ENCODE measurements at places on chromosomes 1 and 21. TPM values are rescaled to one million over a fixed set of nuclear protein-coding genes. Genes with fewer than 3 reads are reported as not detected.

DNA sequence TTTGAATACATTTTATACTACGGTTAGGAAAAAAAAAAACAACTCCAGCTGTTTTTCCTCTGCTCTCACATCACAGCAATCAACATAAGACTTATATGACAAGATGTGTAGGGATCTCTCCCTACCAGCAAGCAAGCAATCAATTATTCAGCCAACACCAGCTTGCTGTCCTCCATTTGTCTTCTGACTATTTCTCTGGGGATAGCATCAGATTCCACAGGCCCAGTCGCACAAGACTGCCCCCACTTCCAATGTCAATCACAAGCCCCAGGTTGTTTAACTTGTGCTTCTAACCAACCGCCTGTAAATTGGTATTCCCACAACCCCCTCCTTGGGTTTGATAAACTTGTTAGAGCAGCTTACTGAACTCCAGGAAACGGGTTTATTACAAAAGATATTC, 873.1 kb upstream of the TMPRSS15 start:
- H3K4me3 ChIP-seq: no peak overlapping the region
- no peaks in the 10 kb centered on the region for H3K4me1 ChIP-seq
- no peaks in the 10 kb centered on the region for H3K36me3 ChIP-seq
- no peak overlapping the region for H3K27ac ChIP-seq
- no peak for DNase-seq

DNA sequence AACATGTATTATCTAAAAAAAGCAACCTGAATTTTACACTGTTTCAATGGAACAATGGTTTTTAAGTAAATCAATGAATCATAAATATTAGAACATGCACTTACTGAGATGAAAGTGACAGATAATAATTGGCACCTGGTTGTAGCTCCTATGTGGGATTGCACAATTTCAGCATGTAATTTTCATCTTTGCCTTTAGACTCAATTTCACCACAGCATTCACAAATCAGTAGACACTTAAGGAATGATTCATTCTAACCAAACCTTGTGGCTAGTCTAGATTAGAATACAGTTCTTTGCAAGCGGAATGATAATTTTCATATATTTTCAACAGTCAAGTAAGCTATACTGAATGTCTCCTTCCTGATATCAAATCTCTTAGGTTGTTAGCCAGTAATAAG, 853.4 kb downstream of the KCNT2 start:
- H3K27ac ChIP-seq: no peak overlapping the region
- no peak overlapping the region for H3K4me3 ChIP-seq
- no peak for DNase-seq
- H3K27me3 ChIP-seq: no peaks in the 10 kb centered on the region
- H3K36me3 ChIP-seq: no peaks in the 10 kb centered on the region
- no peaks in the 10 kb centered on the region for H3K4me1 ChIP-seq

DNA sequence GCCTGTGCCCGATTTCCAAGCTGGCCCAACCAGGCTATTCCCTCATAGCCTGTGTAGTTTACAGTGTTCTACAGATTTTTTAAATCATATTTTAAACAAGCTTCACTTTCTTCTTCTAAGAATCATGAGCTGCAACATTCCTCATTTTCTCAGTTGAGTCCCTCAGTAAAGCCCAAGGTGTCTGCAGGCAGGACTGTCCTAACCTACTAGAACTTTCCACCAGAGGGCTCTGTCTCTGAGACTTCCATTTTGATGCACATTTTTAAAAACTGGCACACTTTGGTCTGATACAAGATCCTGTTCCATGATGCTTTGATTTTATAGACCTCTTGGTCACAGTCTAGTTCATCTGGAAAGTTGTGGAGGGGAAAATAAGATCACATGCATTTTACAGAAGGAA, 21.6 kb upstream of the SLAMF6 start:
- DNase-seq: no peak
- H3K4me1 ChIP-seq: no peaks in the 10 kb centered on the region
- no peak overlapping the region for H3K4me3 ChIP-seq
- H3K27me3 ChIP-seq: no peaks in the 10 kb centered on the region
- H3K27ac ChIP-seq: no peak overlapping the region
- no peaks in the 10 kb centered on the region for H3K36me3 ChIP-seq

DNA sequence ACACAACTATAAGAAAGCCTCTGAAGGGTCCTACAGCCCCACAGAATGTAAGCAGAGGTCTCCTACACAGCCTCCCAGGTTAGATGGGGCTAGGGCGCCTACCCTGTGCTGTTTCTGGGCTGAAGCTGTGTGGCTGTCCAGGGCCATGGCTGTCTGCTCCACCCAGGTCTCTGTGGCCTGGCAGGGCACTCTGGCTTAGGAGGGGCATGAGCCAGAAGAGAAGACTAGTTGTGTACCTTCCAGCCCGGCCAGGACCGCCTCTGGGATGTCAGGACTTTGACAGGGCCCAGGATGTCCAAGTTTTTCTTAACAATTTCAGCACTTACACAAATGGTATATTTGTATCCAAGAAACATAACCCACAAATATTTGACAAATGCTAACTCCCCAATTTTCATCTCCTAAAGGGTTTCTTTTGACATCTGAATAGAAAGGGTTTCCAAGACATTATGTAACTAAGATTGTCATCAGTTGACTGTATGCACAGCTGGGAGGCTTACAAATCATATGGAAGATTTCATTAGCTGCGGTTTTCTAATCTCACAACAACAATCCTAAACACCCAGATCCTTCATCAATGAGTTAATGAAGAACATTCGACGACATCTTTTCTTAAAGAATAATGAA, 80.5 kb downstream of the HSF2BP start:
- H3K4me3 ChIP-seq: no peak overlapping the region
- no peak overlapping the region for H3K27ac ChIP-seq
- H3K36me3 ChIP-seq: no peaks in the 10 kb centered on the region
- no peaks in the 10 kb centered on the region for H3K4me1 ChIP-seq

DNA sequence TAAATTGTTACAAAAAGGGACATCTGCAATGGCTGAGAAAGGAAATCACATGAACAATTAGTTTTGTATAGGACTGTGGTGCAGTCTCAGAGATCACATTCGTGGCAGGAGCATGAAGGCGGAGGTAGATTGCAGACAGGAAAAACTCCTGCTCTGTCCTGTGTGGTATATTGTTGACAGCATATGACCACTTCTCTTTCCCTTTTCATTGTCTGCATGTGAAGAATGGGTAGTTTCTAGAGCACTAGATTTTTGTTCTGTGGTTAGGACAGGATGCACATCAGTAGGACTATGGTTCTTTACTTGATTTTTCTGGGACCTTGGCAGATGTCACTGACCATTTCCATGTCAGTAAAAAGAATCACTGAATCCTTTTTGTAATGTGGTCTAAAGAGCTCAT, 625.9 kb upstream of the PKN2 start:
- no peak overlapping the region for H3K27ac ChIP-seq
- no peak overlapping the region for H3K4me3 ChIP-seq
- peaks cover 32% of the 10 kb centered on the region for H3K4me1 ChIP-seq
- no peak for DNase-seq
- no peaks in the 10 kb centered on the region for H3K36me3 ChIP-seq

GRCh38 chr1:21794656-21795055, 11.7 kb upstream of the USP48 start:
- H3K4me1 ChIP-seq: no peaks in the 10 kb centered on the region
- no peak for DNase-seq
- no peaks in the 10 kb centered on the region for H3K36me3 ChIP-seq
- H3K4me3 ChIP-seq: no peak overlapping the region

- no peak for DNase-seq
- H3K27me3 ChIP-seq: no peaks in the 10 kb centered on the region
- no peak overlapping the region for H3K27ac ChIP-seq
- peaks cover 2% of the 10 kb centered on the region for H3K4me1 ChIP-seq
- no peak overlapping the region for H3K4me3 ChIP-seq
Observed at GRCh38 chr1:162536511-162536910, 25.0 kb upstream of the UAP1 start.

- no peak for DNase-seq
- H3K4me3 ChIP-seq: no peak overlapping the region
- no peak overlapping the region for H3K27ac ChIP-seq
- H3K4me1 ChIP-seq: no peaks in the 10 kb centered on the region
Observed at GRCh38 chr1:6667139-6667538, 34.5 kb downstream of the DNAJC11 start.

Gene GNPAT
- total RNA-seq: 30.5 TPM

DNA sequence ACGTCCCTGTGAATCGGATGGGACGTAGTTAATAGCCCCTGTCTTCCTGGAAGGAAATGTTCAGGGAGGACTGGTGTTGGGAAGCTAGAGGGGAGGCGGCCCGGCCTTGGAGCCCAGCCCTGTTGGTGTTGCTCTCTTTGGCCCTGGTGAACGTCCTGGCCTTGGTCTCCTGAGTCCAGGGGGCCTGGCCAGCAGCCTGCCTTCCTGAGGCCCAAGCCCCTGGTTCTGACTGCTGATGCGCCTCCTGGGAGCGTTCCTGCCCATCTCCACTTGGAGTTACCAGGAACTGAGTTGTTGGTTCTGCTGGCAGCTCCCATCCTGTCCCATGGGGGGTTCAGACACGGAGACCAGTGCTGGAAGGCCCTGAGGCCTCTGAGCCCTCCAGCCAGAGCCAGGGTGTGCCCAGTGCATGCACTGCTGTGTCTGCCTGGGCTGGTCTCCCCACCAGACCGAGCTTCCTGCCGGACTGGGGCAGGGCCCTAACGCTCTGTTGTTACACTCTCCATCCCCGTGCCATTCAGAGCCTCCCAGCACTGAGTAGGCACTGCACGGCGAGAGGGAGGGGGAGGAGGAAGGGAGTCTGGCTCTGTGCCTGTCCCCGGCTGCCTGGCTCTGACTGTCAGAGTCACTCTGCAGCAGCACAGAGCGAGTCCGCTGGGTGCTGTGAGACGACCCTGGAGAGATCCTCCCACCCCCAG, 382.5 kb upstream of the VAMP3 start:
- no peaks in the 10 kb centered on the region for H3K36me3 ChIP-seq
- DNase-seq: no peak
- no peak overlapping the region for H3K4me3 ChIP-seq
- peak overlapping the region; percentile 54 for H3K27ac ChIP-seq
- no peaks in the 10 kb centered on the region for H3K27me3 ChIP-seq

Gene ALG14
- 1.3 TPM for total RNA-seq

GRCh38 chr1:230328342-230329015, 97.7 kb downstream of the PGBD5 start:
- H3K27ac ChIP-seq: no peak overlapping the region
- H3K4me1 ChIP-seq: no peaks in the 10 kb centered on the region
- H3K4me3 ChIP-seq: no peak overlapping the region
- H3K36me3 ChIP-seq: no peaks in the 10 kb centered on the region
- no peaks in the 10 kb centered on the region for H3K27me3 ChIP-seq

DNA sequence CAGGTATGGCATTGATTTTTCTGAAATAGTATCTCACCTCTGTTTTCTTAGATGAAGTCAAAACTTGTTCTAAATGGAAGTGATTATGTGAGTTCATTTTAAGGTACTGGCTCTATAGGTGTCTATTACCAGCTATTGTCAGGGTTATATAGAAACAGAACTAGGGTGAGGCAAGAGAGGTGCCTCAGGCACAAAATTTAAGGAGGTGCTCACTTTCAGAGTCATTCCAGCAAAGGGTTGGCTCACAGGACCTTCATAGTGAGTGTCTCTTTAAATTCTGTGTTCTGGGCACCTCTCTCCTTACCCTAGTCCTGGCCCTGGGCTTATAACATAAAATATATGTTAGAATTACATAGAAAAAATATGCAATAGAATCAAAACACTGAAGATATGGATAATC, 49.3 kb downstream of the KIAA0319L start:
- DNase-seq: no peak
- peaks cover 6% of the 10 kb centered on the region for H3K4me1 ChIP-seq
- H3K4me3 ChIP-seq: no peak overlapping the region
- H3K27me3 ChIP-seq: no peaks in the 10 kb centered on the region
- H3K36me3 ChIP-seq: no peaks in the 10 kb centered on the region
- H3K27ac ChIP-seq: no peak overlapping the region

- no peak overlapping the region for H3K27ac ChIP-seq
- H3K27me3 ChIP-seq: no peaks in the 10 kb centered on the region
- H3K4me3 ChIP-seq: no peak overlapping the region
- no peaks in the 10 kb centered on the region for H3K36me3 ChIP-seq
- DNase-seq: no peak
- no peaks in the 10 kb centered on the region for H3K4me1 ChIP-seq
Observed at GRCh38 chr1:174829990-174830389, 169.8 kb upstream of the CACYBP start.

GRCh38 chr1:40312238-40313205, 4.6 kb downstream of the COL9A2 start:
- H3K36me3 ChIP-seq: no peaks in the 10 kb centered on the region
- no peak overlapping the region for H3K27ac ChIP-seq
- peaks cover 31% of the 10 kb centered on the region for H3K4me1 ChIP-seq
- no peak overlapping the region for H3K4me3 ChIP-seq
- no peaks in the 10 kb centered on the region for H3K27me3 ChIP-seq

DNA sequence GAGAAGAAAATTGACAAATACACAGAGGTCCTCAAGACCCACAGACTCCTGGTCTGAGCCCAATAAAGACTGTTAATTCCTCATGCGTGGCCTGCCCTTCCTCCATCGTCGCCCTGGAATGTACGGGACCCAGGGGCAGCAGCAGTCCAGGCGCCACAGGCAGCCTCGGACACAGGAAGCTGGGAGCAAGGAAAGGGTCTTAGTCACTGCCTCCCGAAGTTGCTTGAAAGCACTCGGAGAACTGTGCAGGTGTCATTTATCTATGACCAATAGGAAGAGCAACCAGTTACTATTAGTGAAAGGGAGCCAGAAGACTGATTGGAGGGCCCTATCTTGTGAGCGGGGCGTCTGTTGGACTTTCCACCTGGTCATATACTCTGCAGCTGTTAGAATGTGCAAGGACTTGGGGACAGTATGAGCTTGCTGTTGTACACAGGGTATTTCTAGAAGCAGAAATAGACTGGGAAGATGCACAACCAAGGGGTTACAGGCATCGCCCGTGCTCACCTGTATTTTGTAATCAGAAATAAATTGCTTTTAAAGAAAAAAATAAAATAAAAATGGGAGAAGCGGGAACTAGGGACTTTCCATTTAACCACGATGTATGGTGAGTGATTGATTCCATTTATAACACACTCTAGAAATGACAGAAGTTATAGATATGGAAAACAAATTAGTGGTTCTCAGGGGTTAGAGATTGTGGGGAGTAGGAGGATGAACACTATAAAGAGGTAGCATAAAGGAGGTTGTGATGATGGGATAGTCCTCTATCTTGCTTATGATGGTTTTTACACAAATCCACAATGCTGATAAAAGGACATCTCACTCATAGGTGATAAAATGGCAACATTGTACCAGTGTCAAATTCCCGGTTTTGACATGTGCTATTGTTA, 244.7 kb downstream of the MRPL39 start:
- H3K4me1 ChIP-seq: no peaks in the 10 kb centered on the region
- no peaks in the 10 kb centered on the region for H3K27me3 ChIP-seq
- no peak overlapping the region for H3K27ac ChIP-seq
- H3K4me3 ChIP-seq: no peak overlapping the region
- no peaks in the 10 kb centered on the region for H3K36me3 ChIP-seq
- no peak for DNase-seq

- no peaks in the 10 kb centered on the region for H3K27me3 ChIP-seq
- no peak overlapping the region for H3K4me3 ChIP-seq
- peaks cover 5% of the 10 kb centered on the region for H3K36me3 ChIP-seq
- no peaks in the 10 kb centered on the region for H3K4me1 ChIP-seq
- H3K27ac ChIP-seq: no peak overlapping the region
- DNase-seq: no peak
Observed at GRCh38 chr1:158087320-158087927, 93.3 kb upstream of the CD1D start.

Gene BMP8B
- 0.53 TPM for total RNA-seq

- H3K27me3 ChIP-seq: no peaks in the 10 kb centered on the region
- no peaks in the 10 kb centered on the region for H3K36me3 ChIP-seq
- peak overlapping the region; percentile 22 for H3K4me3 ChIP-seq
- no peak for DNase-seq
Observed at GRCh38 chr1:174239541-174239940, 80.2 kb downstream of the RABGAP1L start.

Gene STIL
- total RNA-seq: 15.1 TPM

- DNase-seq: no peak
- no peak overlapping the region for H3K27ac ChIP-seq
- no peak overlapping the region for H3K4me3 ChIP-seq
Observed at GRCh38 chr1:70008660-70009059, 196.7 kb downstream of the LRRC40 start.
